ENCODE measurements at places on chromosomes 13 and 19.

DNA sequence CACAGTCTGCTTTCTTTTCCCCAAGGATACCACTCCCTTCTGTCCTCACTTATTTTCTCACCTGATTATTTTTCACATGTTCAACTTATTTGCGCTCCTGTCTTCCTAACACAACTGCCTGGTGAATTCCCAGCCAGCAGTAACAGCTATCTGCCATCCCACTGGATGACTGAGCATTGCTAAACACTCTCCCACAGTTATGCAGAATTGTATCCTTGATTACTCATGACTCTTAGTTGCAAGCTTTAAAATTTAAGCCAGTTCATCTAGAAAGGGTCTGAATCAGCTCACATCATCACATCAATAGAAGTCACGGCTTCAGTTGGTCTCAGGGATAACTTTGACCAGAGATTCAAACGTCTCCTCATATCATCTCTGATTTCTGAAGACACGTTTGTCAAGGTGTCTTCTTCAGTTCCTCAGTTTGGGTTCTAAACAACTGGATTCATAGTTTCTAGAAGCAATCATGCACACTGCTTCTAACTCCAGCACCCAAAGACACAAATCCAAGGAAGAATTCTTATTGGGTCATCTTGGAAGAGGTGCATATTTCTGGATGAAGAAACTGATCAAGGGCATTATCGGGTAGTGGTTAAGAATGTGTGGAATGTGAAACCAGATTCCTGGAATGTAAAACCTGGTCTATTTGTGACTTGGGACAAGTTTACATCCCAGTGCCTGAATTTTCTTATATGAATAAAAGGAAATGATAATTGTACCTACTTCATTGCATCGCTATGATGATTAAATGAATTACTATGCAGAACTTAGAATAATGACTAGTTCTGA, 13.9 kb upstream of the DACH1 start:
- no peak for DNase-seq

- DNase-seq: no peak
Observed at GRCh38 chr19:31723101-31723500, 373.9 kb upstream of the TSHZ3 start.

- no peak for DNase-seq
Observed at GRCh38 chr13:102792396-102792795, 6.4 kb downstream of the POGLUT2 start.

- no peak for DNase-seq
Observed at GRCh38 chr13:43284162-43284561, 260.8 kb downstream of the DNAJC15 start.

DNA sequence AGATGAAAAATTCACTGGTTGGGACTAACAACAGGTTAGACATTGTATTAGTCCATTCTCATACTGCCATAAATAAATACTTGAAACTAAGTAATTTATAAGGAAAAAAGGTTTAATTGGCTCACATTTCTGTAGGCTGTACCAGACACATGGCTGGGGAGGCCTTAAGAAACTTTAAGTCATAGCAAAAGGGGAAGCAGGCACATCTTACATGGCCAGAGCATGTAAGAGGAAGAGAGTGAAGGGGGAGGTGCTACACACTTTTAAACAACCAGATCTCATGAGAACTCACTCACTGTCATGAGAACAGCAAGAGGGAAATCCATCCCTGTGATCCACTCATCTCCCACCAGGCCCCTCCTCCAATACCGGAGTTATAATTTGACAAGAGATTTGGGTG, 125.9 kb downstream of the SUCLA2 start:
- no peak for DNase-seq

DNA sequence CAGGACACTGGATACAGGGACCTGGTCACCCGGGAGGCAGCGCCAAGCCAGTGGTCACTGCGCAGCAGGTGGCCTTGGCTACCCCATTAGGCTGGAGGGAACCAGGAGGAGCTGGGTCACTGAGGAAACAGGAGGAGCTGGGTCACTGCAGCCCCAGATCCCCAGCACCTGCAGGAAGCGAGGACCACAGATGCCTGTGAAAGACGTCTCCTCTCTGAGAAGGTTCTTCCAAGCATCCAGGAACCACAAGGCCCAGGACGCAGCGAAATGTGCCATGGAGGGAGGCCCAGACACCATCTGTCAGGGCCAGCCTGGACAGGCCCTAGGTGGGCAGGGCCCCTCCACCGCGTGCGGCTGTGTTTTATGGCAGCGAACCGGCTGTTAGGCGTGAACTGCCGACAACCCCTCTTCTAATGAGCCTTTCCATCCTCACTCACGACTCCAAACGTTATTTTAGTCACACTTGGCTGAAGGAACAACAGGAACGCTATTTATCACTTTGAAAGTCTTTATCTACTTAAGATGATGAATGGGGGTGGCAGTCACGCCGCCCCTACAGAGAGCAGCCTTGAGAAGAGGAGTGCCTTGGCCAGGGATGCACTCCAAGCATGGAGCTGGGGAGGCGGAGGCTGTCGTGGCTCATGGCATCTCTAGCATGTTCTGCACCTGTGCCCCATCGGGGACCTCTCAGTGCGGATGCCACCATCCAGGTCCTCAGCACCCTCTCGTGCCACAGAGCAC, 53.3 kb downstream of the CEBPG start:
- no peak for DNase-seq

- DNase-seq: no peak
Observed at GRCh38 chr13:99311137-99311536, 3.9 kb upstream of the GPR183 start.

GRCh38 chr19:18841400-18841799, 9.6 kb downstream of the UPF1 start:
- no peak for DNase-seq

- DNase-seq: peak; percentile 55
Observed at GRCh38 chr13:52128714-52129700, at the start of gene NEK5. Gene NEK5, minus strand, starts transcription at chr13:52129073. Its CDS starts 1,591 bp downstream, at chr13:52127482.

DNA sequence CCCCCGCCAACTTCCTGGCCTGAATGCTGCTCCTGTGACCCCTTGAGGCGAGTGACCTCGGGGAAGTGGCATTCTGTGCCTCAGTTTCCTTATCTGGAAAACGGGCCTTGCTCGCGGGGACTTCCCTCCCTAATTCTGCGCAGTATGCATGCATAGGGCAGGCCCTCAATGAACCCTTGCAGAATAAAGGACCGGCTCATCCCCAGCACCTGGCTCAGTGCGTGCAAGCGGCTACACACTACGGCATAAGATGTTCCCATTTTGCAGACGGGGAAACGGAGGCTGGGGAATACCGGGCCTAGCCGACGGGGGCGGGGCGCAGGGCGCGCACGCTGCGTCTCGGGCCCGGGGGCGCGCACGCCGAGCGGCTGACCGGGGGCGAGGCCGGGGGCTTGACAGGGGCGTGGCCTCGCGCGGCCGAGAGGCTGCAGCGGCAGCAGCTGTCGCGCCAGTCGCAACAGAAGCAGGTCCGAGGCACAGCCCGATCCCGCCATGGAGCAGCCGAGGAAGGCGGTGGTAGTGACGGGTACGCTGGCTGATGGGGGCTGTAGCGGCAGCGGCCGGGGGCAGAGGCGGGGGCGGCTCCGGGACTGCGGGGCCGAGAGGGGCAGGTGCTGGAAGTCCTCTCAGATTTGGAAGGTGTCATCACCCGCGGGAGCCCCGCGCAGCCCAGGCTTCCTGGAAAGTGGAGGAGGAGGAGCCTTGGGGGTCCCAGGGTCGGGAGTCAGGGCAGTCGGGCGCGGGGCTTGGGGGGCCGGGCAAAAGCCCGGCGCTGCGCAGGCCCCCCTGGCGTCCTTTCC, at the start of gene PGPEP1:
TSS of gene PGPEP1 (plus strand) at position 409 of the 800 bp plus-strand sequence. CDS start at position 493, 84 bp downstream.
- DNase-seq: peak; percentile 52

DNA sequence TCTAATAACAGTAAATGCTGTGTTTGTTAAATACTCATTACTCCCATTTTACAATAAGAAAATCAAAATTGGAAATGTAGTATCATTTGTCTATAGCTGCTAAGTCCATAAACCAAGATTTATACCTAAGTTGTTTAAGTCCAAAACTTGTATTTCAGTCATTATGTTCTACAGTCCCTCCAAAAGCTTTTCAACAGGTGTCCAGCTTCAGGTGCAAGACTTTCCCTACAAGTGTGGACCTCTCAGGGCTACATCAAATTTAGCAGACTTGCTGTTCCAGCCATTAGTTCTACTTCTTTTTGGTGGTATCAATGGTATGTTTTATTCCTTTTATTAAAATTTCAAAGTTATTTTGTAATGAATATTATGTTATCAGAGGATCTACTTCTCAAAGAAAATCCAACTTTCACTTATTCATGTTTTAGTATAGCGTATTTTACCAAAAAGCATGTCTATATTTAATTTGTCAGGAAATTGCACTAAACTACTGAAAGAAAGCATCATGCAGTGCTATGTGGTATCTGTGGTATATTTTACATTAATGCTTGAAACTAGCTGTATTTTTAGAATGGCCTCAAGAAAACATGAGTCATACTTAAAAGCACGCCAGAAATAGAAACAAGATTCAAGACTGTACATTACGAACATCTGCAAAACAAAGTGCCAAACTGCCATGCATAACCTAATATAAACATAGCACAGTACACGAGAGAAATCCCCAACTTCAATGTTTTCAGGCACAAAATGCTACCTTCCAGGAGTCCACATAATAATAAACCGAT, 44.5 kb downstream of the VWA8 start:
- peak; percentile 37 for DNase-seq

DNA sequence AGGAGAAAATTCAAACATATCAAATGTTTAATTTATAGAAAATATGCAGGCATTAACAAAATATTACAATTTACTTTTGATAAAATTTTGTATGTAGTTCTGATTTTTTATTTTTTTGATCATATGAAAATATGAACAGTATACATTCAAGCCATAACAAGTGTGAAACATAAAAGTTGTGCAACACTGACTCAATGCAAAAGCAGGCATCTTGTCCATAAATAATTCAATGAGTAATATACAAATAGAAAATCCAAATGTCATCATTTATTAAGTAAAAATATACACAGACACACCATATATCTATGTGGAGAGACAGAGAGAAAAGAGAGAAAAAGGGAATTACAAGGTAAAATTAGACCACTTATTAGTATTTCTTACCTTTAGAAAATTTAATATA, 1183.9 kb downstream of the SLITRK1 start:
- DNase-seq: no peak

- DNase-seq: peak; percentile 32
Observed at GRCh38 chr13:110616103-110617101, 1.1 kb downstream of the NAXD start.

- no peak for DNase-seq
Observed at GRCh38 chr13:49749848-49750247, 42.6 kb downstream of the KPNA3 start.

- no peak for DNase-seq
Observed at GRCh38 chr13:40103864-40104263, 448.4 kb downstream of the COG6 start.

- DNase-seq: no peak
Observed at GRCh38 chr13:28468023-28468915, 26.7 kb downstream of the FLT1 start.

GRCh38 chr13:90448466-90449037, 898.9 kb upstream of the MIR17HG start:
- no peak for DNase-seq

GRCh38 chr13:97191142-97191541, 31.0 kb upstream of the MBNL2 start:
- DNase-seq: no peak

- DNase-seq: no peak
Observed at GRCh38 chr19:29945433-29945832, 3.4 kb downstream of the URI1 start.

DNA sequence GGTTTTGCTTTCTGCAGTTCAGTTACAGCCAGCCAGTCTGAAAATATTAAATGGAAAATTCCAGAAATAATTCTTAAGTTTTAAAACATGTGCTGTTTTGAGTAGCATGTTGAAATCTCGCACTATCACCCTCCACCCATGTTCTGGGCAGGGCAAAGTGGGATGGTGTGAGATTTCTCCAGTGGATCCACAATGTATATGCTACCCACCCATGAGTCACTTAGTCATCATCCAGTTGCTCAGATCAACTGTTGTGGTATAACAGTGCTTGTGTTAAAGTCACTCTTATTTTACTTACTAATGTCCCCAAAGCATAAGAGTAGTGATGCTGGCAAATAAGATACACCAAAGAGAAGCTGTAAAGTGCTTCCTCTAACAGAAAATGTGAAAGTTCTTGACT, 56.4 kb downstream of the CYSLTR2 start:
- no peak for DNase-seq

DNA sequence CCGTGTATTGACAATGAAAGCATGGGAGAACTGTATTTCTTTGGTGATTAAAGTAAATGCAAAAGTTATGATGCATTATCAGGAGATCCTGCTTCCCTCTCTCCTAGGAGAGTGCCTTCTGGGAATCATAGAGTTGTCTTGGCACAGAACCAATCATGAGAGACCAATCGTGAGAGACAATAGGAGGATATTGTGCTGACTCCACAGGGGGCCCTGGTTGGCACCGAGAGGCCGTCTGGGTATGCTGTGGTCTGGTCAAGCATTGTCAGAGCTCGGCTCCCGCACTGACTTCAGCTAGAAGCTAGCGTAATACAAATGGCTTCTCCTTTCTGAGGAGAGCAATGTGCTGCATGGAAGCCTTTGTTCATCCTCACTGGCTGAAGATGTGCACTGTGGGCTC, 131.5 kb upstream of the GJB6 start:
- DNase-seq: peak; percentile 50

GRCh38 chr13:20336761-20337160, 104.6 kb upstream of the GJB6 start:
- peak; percentile 76 for DNase-seq

GRCh38 chr19:13795595-13796300, 505 bp downstream of the ZSWIM4 start:
- no peak for DNase-seq

DNA sequence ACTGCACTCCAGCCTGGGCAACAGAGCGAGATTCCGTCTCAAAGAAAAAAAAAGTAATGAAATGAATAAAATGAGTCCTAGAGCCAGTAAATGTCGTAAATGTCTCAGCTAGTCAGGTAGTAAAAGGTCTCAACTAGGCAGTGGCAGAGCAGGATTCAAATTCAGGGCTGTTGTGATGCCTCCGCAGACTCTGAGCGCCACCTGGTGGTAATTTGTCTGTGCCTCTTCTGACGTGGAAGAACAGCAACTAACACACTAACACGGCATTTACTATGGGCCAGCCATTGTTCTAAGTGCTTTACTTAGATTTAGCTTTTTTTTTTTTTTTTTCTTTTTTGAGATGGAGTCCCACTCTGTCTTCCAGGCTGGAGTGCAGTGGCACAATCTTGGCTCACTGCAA, 30.2 kb downstream of the CYP2F1 start:
- DNase-seq: peak; percentile 85
